NCI-H524 treated with DMSO at 0.1 percent for 48 hours (cell line): ENCODE measurements at places on chromosomes 7 and 10.

- no peak for DNase-seq
Measured at GRCh38 chr7:47291461-47292081, 290.3 kb downstream of the TNS3 start.

GRCh38 chr7:108104324-108104723 is 25.8 kb downstream of the LAMB4 start:
- no peak for DNase-seq

- no peak for DNase-seq
Measured at GRCh38 chr10:47337310-47337709, 10.9 kb upstream of the RBP3 start.

GRCh38 chr7:134922720-134923704 is 63.3 kb upstream of the AGBL3 start:
- DNase-seq: no peak

DNA sequence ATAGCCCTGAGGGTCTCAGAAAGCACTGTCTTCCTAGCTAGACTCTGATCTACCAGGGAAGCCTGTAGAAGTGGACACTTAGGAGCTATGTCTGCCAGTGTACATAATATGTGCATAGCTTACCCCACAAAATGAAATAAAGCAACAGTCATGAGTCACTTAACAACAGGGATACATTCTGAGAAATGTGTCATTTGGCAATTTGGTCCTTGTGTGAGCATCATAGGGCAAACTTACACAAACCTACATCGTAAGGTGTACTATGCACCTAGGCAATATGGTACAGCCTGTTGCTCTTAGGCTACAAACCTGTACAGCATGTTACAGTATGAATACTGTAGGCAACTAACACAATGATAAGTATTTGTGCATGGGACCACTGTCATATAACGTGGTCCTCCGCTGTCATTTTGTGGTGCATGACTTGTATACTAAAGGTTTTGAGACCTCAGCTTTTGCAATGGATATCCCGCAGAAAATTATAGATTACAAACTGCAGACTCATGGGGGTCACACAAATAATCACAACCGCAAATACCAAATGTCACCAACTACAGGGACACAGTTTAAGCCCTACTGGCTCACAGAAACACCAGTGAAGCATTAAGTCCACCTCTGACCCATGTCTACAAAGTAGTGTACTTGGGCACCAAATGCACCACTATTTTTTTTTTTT is 1.7 kb downstream of the URGCP start:
- DNase-seq: no peak

DNA sequence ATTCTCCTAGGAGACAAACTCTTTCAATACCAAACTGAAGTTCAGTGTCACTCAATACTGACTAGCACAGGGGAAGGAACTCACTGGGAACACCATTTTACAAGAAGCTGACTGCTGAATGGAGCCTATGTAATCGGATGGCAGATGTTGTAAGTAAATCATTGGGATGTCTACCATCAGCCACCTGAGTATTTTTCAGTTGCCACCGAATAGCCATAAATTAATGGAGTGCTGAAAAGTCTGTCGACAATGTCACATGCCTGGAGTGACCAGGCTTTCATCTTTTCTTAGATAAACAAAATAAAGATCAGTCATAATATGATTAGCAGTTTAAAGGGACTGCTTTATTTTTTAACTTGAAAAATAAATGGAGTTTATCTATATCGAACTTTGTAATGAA is 145.9 kb upstream of the SEMA3E start:
- DNase-seq: no peak

DNA sequence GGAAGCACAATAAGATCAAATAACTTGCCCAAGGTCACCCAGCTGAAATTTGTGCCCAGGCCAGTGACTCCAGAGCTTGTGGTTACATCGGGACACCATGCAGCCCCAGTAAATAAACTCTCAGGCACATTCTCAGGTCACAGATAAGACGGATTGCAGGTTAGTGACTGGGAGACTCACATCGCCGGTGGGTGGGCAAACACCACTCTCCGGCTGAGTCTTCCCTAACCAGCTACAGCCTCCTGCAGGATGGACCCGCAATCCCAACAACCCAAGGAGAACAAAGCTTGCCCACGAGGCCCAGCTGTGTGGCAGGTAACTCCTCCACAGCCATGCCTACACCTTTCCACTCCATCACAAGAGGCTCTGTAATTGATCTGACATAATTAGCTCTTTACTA is 81.7 kb upstream of the EFCAB10 start:
- DNase-seq: no peak

- DNase-seq: no peak
Measured at GRCh38 chr7:27936768-27937102, 196.8 kb downstream of the TAX1BP1 start.

DNA sequence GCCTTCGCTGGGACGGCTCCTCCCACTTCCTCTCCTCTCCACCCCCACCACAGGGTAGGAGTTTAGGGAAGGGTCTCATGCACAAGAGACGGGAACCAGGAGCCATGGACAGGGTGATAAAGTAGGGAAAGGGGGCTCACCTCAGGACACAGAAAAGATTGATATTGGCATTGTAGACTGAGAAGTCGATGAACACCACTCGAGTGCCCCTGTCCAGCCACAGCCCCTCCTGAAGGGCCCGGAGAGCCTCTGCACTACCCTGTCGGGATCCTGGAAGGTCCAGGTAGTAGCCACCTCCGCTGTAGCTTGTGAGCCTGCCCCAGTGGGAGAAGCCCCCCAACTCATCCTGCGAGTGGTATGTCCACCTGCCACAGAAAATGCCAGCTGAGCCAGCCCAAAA is 10.8 kb upstream of the BLOC1S2 start:
- no peak for DNase-seq

DNA sequence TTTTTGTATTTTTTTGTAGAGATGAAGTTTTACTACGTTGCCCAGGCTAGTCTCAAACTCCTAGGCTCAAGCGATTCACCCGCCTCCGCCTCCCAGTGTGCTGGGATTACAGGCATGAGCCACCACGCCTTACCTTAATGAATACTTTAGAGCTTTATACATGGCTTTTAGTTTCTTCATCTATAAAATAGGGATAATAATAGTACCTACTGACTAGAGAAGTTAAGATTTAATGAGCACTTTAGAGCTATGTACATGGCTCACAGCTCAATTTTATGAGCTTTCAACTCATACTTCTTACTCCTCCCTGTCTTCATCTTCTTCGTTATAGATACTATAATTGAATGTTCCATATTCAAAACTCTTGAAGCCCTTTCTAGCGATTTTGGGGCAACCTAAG is 229.7 kb upstream of the KAT6B start:
- no peak for DNase-seq

DNA sequence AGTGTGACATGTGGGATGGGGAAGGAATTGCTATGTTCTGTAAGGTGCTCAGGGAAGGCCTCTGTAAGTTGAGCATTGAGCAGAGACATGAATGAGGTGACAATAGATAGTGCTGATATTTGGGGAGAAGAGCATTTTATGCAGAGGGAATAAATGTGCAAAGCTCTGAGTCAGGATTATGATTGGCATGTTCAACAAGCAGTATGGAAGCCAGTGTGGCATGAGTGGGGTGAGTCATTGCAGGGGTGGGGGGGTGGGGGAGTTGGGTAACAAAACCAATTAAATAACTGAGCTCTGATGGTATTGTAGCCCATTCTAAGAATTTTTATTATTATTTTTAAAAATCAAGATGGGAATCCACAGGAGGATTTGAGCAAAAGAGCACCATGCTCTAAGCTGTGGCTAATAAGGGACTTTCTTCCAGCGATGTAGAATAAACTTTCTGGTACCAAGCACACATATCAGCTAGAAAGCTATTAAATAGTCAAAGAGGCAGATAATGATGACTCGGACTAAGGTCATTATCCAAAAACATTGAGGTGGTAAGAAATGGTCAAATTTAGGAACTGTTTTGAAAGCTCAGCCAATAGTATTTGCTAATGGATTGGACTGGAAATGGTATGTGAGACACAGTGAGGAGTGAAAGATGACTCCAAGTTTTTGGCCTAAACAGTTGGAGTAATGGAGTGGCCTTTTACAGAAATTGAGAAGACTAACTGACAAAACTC is 96.4 kb downstream of the PRKG1 start:
- no peak for DNase-seq

DNA sequence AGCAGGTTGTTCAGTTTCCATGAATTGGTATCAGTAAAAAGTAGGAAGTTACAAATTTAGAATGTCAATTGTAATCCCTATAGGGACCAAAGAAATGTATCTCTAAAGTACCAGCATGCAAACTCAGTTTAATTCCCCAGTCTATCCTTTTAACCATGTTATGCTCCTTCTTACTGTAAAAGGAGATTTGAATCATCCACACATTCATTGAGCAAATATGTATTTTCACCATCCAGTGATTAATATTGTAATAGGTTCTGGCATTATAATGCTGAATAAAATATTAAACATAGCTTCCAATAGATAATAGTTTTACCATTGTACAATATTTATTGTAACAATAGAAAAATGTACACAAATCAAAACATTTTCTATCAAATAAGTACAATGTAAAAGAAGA is 228.2 kb upstream of the SEMA3A start:
- DNase-seq: no peak

DNA sequence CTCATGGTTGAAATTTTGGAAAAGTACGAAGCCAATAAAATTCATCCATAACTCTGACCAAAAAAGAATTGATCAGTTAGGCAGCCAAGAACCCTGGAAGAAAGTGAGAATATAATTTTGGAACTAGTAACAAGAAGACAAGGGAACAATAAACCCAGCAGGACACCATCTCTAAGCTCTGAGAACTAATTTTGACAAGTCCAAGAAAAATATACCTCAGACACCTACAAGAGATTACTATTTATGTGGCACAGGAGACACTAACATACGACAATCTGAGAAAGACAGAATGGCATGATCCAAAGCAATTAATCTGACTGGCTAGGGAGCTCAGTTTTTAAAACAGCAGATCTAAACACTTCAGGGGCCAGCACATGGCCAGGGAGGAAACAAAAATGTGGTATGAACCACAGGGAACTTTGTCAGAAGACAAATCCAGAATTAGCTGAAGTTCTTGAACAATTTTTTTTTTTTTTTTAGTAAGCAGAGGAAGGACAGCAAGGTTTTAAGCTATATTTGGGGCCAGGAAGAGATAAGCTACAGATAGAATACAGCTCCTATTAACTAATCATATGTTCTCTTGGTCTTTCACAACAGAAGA is 38.9 kb downstream of the PARD3 start:
- no peak for DNase-seq

DNA sequence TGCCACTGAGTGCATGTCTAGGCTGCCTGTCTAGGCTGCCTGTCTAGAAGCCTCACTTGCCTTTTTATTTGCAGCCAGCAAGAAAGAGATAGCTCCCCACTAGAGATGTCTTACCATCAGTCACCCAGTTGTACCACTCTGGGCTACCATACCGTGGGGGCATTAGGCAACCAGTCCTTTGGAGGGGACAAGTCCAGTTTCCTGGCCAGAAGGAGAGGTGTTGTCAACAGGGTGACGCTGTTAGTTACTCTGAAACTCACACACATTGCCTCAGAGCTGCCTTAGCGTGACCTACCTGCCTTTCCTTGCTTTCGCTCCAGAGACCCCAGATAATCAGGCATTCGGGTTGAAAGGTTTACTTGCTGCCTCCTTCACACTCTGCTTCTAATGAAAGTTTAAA is 155.4 kb downstream of the CELF2 start:
- DNase-seq: no peak

GRCh38 chr10:122271076-122271475 is at the start of gene BTBD16:
TSS of gene BTBD16 (plus strand) at chr10:122271296. CDS start at chr10:122275082, 3,786 bp downstream.
- DNase-seq: no peak

GRCh38 chr10:87510025-87510424 is 5.3 kb downstream of the MINPP1 start:
- no peak for DNase-seq

- peak; percentile 41 for DNase-seq
Measured at GRCh38 chr7:13990319-13990983, 985 bp upstream of the ETV1 start.

- DNase-seq: no peak
Measured at GRCh38 chr10:101843032-101844021, at the start of gene KCNIP2. TSS of gene KCNIP2 (minus strand) at chr10:101843800. CDS start at chr10:101843568, 232 bp downstream.

DNA sequence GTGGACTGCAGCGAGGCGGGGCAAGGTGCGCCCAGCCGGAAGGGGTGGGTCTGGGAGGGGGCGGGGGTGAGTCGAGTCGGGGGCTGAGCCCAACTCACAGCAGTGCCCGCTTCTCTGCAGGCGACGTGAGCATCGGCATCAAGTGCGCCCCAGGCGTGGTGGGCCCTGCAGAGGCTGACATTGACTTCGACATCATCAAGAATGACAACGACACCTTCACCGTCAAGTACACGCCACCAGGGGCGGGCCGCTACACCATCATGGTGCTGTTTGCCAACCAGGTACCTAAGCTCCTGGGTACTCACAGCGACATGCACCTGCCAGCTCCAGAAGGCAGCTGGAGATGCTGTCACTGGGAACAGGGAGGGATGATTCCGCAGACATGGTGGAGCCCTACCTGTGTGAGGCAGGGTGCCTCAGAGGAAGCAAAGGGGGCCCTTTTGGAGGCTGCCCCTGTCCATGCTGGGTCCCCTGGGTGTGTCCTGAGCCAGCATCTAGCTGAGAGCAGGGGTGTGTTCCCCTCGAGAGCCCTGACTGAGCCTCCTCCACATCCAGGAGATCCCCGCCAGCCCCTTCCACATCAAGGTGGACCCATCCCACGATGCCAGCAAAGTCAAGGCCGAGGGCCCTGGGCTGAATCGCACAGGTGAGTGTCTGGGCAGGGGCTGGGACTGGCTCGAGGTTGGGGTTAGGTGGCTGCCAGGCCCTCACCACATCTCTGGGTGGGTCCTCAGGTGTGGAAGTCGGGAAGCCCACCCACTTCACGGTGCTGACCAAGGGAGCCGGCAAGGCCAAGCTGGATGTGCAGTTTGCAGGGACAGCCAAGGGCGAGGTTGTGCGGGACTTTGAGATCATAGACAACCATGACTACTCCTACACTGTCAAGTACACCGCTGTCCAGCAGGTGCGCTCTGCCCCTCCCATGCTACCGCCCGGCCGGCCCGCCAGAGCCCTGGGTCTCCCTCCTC is 12.8 kb downstream of the FLNC start:
- no peak for DNase-seq

DNA sequence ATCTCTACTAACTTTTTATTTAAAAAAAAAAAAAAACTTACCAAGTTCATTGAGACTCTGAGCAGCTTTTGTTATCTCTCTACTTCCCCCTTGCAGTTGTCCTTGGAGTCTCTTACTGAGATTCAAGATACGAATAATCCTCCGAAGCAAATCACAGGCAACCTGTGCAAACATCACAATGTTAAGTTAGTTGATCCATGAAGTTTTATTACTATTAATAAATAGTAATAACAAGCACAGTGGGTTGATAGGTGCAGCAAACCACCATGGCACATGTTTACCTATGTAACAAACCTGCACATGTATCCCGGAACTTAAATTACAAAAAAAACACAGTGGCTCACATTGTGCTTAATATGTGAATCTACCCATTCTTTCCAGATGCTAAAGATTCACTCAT is 36.5 kb downstream of the COG5 start:
- no peak for DNase-seq

- DNase-seq: no peak
Measured at GRCh38 chr7:134548877-134549276, at the start of gene AKR1B15. TSS of gene AKR1B15 (plus strand) at chr7:134549110. CDS start at chr7:134564620, 15,510 bp downstream.

DNA sequence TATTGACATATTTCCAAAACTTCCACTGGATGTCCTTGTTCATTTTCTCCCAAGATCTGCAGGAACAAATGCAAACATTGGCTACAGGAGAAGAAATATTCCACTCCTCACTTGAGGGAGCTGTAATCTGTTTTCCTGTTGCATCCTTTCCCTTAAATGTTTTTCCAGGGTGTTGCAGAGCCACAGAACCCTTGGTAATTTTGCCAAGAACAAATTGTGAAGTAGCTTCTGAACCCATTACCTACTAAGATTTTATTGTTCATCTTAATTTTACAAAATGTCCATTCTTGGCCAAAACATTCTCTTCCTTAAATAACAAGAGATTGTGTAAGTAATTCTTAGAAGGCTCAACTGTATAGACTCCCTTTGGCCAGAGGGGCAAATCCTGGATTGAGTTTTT is 177.0 kb downstream of the GNAT3 start:
- no peak for DNase-seq
